ENCODE measurements at places on chromosomes 5 and 9.
A peak's percentile ranks its signal among the peaks of the same experiment; 100 is the strongest.

DNA sequence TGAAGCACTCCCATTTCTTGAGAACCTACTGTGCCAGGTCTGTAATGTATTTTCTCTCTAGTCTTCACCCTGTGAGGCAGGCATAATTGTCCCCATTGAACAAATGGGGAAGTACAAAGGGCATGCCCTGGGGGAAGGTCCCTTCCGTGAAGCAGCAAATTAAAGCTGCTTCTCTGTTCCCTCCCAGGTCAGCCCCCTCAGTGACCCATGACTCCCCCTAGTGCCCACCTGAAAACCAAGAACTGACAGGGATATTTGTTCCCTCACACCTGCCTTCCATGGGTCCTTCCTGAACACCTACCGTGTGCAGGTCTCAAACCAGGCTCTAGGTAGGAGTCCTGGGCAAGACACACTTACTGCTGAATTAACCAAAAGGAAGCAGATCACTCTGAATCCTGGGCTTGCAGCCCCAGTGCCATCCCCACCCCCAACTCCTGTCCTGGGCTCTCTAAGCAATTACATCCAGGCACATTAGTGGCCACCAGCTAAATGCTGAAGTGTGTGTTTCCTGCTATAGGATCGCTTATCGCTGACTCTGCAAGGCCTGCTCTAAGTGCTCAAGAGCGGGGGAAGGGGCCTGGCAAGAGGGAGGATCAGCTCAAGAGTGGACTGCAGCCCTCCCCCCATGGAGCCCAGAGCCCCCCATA lies 254.8 kb downstream of the CDK5RAP2 start:
- no peak for DNase-seq

DNA sequence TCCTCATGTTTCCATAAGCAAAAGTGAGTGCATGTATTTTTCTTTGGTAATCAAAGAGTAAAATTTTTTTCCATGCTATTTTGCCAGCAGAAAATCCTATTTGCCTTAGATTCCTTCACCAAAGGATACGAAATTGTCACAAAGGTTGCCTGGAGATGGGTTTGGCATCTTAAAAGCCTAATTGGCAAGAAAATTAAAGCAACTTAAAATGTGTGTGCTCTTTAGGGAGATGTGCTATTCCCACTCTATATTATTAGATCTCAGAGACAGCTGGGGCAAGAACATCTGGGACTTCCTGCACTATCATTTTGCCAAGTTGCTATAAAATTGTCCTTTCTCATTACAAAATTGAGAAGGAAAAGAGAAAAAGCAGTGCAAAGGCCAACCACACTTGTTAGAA lies 146.1 kb downstream of the PLCXD3 start:
- DNase-seq: no peak

DNA sequence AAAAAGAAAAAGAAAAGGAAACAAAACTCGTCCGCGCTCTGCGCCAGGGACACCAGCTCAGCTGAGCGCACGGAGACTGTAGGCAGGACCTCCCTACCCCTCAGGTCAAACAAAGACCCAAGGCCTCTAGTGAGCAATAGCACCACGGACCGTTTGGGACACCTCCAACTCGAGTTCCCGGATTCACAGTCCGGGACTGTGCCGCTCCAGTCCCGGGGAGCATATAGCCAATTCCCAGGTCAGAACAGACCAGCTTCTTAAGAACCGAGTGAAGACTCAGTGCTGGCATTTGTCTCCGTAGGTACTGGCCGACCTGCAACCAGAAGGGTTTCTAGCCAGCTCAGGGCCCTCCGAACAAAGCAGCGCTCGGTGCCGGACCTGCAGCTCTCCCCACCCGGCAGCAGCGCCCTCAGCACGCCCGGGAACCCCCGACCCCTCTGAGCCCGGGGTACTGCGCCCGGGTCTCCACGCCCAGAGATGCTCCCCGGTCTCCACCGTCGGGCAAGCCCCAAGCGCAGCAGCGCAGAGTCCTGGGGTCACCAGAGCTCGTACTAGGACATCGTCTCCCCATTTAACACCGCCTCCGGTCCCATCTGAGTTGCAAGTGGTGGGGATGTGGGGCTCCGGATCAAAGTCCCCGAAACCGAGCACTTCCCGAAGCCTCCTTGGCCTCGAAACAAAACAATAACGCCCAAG lies 591 bp downstream of the ABCA1 start:
- DNase-seq: no peak

GRCh38 chr5:42963412-42963811 lies 76.7 kb downstream of the ANXA2R start:
- DNase-seq: no peak

DNA sequence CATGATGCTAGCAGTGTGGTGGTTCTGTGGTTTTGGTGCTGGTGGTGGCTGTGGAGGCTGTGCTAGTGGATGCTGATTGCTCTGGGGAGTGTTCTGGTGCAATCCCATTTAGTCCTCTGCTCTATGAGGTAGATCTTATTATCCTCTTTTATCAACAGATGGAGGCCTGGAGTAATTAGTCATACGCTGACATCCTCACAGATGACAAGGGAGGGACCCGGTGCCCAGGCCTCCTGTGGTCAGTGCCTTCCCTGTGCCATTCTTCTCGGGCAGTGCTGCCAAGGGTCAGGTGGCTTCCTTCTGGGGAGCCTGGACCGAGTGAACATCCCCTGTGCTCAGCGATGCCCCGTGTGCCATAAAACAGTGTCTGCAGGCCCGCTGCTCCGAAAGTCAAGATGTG lies 74.5 kb downstream of the COL5A1 start:
- no peak for DNase-seq

DNA sequence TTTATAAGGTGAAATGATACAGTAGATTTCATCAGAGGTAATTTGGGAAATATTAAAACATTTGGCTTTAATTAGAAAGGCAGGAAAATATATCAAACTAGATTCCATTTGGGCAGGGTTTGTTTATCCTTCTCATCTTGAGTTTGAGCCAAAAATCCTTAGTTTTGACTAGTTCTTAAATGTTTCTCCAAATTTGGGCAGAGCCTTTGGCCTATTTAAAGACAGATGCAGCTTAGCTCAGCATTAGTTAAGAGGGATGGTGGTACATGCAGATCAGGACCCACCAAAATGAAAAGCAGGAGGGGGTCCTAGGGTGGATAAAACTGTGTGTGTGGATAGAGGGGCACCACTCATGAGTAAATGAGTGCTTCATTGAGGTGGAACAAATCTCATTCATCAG lies 20.3 kb upstream of the ARRDC3 start:
- no peak for DNase-seq

GRCh38 chr5:177300236-177300880 lies 3.2 kb downstream of the RAB24 start:
- DNase-seq: peak; percentile 47

- DNase-seq: no peak
These were observed 27.6 kb downstream of the HNRNPH1 start for GRCh38 chr5:179595916-179596315.

GRCh38 chr5:77751328-77752023 lies 24.7 kb downstream of the TBCA start:
- DNase-seq: no peak

- DNase-seq: no peak
These were observed 2.3 kb downstream of the CFAP157 start for GRCh38 chr9:127708952-127709587.

- no peak for DNase-seq
These were observed 140.5 kb upstream of the COL5A1 start for GRCh38 chr9:134500931-134501760.

- peak; percentile 29 for DNase-seq
These were observed 56.7 kb upstream of the SLC28A3 start for GRCh38 chr9:84397151-84397728.

DNA sequence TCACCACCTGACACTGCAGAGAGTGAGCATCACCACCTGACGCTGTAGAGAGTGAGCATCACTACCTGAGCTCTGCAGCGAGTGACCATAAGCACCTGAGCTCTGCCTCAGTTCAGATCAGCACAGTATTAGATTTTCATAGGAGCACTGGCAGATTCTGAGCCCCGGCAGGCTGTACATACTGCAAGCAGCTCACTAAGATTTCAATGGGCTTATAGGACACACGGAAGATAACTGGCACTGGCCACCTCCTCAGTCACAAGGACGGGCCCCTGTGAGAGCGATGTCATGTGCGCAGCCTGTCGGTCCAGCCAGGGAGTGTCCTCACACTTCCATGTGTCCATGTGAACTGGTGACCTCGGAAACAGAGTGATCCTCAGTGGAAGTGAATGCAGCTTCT lies 153.5 kb upstream of the IRX2 start:
- no peak for DNase-seq

- DNase-seq: no peak
These were observed 36.0 kb downstream of the NDUFS6 start for GRCh38 chr5:1836891-1837880.

DNA sequence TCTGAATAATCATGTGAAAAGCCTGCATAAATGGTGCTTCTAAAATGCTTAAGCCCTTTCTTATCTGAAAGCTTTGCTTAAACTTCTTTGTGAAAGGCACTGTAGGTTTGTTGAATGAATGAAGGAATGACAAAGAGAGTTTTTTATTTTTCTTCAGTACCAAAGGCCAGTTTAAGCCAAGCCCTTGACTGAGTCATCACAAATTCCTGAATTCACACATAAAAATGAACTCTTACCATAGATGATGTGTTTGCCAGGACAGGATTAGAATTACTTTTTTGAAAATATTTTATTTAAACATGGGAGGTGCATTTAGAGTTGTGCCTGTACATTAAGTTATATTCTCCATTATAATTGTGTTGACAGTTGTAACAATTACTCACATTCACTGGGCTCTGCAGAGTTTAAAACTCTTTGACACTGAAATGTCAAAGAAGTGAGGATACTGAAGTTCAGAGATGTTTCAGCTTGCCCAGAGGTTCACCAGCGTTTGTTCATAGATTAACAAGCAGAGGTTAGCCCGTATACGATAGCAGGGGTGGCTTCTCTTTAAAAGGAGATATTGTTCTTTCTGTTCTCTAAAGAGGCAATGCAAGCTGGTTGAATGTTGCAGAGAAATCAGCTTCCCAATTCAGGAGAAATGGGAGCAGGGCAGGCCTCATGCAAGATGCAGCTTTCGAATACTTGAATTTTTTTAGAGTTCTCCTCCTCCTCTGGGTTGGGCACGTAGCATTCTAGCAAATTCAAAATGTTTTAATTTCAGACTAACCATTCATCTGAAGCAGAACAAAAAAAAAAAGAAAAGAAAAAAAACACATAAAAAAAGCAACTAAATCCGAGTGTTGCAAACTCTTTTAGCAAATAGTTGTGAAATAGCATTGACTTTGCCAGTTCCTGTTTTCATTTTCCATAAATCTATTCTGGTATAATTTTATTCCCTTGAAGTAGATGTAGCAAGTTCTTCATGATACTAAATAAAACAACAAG lies 358.7 kb upstream of the KLF4 start:
- no peak for DNase-seq

- DNase-seq: no peak
These were observed 28.6 kb downstream of the LAMC3 start for GRCh38 chr9:131037335-131038255.

Measured in activated CD8-positive, alpha-beta memory T cell treated with anti-CD3 and anti-CD28 coated beads for 1 hour (primary cell).